ENCODE measurements at places on chromosomes 3 and 15.

DNA sequence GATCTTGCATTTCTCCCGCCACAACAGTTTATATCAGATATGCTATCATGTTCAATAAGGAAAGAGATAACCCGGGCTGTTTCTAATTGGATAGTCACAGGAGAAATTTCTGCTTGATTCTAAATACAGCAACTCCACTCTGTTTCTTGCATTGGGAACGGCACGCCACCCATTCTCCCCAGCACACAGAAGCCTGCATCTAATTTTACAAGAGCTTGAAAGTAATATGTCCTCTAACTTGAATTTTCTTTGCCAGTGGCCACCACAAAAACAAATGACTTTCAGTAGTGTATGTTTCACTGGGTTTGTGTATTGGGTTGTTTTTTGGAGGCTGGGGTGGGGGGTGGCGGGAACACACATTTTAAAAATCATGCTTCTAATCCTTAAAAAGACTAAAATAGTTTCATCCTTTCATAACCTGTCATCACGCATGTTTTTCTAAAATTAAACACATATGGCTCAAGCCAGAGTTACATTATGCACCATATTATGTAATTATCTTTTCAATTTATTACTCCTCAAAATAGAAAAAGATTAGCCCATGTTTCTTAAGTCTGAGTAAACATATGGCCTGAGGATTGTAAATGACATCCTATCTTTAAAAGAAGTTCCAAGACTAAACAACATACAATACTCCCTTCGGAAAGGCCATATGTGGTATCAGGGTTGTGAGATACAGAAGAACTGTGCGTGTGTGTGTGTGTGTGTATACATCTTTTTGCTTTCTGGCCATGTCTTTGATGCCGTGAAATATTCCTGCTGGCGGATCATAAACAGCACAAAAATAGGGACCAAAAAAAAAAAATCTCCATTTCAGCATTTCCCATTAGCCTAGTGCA is 176.3 kb downstream of the FOXP1 start:
- DNase-seq, result no peak

- DNase-seq, result no peak
These were observed 4.4 kb downstream of the SEMA6D start for GRCh38 chr15:47721676-47722075.

DNA sequence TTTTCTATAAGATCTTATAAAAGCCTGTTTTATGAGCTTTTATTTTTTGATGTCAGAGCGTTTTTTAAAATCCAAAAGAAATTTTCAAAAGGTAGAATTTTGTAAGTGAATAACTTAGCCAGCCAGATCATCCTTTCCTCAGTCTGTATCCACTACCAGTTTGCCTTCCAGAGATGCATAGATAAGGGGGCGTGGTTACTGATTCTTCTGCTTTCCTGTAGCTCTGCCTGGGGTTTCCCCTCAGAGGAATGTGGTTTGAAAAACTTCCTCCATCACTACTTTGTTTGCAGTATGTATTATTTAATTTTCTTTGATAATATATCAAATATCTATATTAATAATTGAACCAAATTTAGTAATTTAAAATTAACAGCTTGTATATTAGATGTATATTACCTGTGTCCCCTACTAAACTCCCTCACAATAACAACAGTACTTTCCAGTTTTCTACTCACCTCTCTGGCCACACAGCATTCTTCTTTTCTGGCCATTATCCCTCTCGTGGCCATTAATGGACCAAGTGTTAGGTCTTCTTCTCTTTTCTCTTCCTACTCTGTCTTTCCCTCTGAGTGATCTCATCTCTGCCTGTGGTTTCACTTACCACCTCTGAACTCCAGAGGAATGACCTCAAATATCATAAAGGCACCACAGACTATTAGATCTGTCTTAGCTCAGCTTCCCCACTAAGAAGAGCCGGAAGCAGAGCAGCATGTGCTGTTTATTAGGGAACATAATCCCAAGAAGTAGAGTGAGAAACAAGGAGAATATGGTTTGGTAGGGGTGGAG is 239.7 kb downstream of the UBE2E2 start:
- DNase-seq, result no peak

GRCh38 chr15:31433091-31433490 is 106.5 kb downstream of the KLF13 start:
- no peak for DNase-seq

DNA sequence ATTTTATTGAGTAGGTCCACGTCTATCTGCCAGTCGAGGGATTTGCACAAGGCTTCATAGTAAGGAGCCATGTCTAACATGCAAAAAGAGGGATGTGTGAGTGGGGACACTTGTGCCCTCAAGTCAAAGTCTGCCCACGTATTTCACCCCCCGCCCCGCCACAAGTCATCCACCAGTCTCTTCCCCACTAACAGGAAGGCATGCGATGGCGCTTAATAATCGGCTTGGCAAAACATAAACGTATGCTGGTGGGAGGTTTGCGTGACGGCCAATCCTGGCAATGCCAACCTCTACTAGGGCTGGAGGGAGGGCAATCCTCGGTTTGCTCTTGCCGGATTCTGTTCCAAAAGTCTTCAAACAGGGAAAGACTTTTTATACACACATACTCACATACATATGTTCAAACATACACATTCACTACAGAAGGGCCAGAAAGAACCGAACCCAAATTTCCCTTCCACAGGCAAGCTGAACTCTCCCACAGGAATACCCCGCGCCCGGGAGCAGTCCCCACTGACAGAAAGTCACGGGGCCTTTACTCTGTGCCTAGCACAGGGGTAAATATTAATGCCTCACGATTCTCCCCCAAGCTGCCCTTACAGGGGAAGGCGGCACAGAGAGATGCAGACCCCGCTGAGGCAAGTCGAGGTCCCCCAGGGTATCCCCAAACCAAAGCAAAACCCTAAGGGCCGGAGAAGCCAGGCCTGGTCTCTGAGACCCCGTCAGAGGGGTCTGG is 675 bp downstream of the PSMD6 start:
- DNase-seq, result no peak

DNA sequence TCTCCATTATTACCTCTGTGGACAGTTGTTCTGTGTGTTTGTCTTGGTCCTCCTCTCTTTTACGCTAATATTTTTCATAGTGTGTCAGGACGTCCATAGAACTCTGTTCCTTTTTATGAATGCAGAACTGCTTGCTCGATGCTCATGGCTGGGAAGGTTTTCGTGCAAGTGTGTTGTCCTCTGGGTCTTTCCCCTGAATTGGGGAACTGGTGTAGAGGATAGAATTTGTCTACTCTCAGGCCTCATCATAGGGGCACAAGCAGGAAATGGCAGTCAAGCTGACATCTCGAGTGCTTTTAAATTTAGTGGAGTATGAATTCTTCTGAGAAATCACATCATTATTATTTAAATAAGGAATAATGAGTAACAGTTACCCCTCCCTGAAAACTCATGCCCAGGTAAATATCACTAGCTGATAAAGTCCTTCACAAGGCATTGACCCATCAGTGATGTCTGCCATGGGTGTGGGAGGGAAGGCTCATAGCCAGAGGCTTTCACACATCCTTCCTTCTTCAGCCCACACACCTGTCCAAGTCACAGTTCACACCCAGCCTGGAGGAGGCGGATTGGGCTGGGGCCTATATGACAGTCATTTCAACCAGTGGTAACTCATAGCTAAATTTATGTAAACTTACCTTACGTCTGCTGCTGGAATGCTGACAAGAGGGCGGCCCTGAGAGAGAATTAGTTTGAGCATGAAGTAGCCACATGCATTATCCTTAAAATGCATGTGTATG is 226.1 kb downstream of the PLCL2 start:
- DNase-seq, result no peak

DNA sequence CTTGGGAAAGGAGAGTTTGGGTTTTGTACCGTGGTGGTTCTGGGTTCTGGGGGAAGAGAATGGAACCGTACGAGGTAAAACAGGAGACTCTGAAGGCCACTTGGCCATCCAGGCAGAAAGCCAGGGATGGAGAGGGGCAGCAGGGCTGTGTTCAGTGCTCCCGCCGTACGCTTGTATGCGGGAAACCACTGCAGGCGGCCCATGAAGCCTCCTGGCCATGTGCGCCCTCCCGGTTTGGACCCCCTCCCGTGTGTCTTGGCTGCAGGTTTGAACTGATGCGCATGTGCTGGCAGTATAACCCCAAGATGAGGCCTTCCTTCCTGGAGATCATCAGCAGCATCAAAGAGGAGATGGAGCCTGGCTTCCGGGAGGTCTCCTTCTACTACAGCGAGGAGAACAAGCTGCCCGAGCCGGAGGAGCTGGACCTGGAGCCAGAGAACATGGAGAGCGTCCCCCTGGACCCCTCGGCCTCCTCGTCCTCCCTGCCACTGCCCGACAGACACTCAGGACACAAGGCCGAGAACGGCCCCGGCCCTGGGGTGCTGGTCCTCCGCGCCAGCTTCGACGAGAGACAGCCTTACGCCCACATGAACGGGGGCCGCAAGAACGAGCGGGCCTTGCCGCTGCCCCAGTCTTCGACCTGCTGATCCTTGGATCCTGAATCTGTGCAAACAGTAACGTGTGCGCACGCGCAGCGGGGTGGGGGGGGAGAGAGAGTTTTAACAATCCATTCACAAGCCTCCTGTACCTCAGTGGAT is 50.6 kb downstream of the PGPEP1L start:
- DNase-seq, result no peak

- DNase-seq, result no peak
These were observed 84.0 kb upstream of the PRR20G start for GRCh38 chr3:127371846-127372245.

- DNase-seq, result no peak
These were observed 43.4 kb downstream of the TLE3 start for GRCh38 chr15:70054366-70054765.

DNA sequence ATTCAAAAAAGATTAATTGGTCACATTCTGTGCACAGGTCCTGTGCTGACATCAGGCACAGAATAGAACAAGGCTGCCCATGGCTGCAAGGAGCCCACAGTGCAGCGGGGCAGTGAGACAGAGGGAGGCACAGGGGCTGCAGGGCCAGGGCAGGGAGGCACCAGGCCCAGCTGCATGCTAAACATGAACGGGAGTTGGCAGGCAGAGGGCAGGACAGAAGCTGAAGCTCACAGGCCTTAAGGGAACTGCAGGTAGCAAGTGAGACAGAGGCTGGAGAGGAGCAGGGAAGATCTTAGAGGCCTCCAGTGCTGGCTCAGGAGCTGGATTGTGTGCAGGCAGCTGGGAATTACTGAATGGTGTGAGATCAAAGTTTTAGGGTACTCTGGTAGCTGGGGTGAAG is 26.2 kb downstream of the IDH3A start:
- no peak for DNase-seq
